ENCODE measurements at places on chromosomes 3 and 15.

DNA sequence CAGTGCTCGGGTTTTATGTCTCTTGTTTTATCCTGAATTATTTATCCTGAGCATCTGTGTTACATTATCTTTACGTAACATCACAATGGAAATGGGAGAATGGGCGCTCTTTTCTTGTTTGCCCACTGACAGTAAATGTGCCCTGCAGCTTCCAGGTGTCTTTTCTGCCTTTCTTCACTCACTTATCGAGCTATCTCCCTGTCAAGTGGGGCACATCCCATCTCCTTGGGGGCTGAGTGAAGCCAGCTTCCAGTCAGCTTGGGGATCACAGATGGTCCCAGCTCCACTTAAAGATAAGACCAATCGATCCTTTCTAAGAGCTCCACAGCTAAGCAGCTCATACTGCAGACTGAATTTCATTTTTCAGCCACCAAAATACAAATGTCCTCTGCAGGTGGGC is 125.8 kb downstream of the KBTBD8 start:
- DNase-seq = no peak

GRCh38 chr15:73902121-73903020 is 23.9 kb upstream of the LOXL1 start:
- DNase-seq = no peak

GRCh38 chr15:82108489-82109078 is 62.8 kb upstream of the MEX3B start:
- DNase-seq = no peak

- DNase-seq = peak; percentile 38
Observed at GRCh38 chr3:11549580-11550140, 94.1 kb downstream of the VGLL4 start.

DNA sequence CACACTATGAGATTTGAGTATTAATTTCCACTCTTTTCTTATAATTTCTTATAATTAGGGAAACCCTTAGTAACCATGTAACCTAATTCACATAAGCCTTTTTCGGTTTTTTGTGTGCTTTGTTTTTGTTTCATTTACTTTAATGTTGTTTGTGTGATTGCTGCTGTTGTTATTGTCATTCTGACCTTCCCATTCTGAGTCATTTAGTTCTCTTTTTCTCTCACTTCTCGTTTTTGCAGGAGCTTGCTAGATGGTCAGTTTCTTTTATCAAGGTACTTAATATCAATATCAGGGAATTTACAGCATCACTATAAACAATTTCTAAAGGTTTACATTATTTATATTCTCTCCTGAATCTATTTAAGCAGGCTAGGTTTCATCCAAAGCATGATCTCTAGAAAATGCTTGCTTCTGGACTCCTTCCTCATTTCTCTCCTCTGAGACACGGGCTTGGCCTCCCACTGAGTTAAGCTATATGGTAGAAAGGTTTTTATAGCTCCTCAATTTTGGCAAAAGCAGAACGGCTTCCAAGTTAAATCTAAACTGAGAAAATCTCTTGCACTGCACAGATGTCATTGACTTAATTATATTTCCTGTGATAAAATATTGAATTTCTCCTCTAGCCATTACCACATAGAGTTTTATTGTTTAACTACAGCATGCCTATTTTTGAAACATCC is 534.2 kb downstream of the NSUN3 start:
- no peak for DNase-seq

DNA sequence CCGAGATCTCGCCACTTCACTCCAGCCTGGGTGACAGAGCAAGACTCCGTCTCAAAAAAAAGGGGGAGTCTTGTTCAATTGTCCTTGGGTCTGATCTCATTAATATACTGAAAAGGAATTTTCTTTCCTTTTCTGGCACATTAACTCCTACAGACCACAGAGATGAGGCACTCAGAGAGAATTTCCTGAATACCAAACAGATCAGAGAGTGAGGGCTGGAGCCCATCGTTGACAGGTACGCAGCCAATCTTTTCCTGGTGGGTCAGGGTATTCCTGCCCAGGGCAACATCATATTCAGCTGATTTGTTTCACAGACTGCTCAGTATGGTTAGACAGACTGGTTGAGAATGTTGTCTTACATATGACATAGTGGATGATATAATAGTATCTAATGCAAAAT is 82.8 kb upstream of the TNFSF10 start:
- no peak for DNase-seq

DNA sequence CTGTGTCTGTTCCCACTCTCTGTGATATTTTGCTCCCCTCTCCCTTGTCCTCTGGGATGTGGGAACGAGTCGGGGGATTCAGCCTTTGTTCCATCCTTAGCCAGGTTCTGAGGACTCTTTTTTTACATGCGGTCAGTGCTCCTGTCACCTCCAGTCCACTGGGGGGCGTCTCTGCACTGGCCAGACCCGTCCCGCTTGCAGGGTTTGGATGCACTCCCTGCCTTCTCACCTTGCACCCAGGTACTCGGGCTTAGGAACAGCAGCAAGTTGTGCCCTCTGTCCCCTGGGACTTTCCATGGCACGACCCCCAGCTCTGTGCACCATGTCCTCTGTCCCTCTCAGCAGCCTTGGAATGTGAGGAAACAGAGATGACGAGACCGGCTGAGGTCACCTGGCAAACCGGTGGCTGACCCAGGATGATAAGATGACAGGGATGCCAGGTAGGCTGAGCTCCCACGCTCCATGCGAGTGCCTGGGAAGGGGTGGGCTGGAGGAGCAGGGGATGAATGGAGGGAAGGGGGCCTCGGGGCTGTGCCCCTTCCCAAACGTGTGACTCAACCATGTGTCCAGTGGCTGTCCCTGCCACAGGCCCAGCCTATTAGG is 27.3 kb upstream of the FGD5 start:
- peak; percentile 79 for DNase-seq

DNA sequence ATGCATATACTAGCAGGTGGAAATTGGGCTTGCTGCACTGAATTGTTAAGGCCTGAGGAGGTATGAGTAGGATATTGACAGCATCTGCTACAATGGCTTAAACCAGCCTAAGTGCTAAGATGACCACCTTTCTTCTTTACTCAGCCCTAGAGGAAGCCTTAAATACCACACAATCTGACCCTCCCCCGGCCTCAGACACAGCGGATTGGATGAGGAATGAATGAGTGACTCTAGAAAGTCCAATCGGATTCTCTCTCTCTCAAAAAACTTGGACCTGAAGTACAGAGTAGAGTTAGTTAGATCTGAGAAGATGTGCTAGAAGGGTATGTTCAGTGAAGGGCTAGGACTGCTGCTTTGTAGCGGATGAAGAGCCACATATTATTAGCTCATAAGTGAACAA is 39.9 kb upstream of the C3orf49 start:
- no peak for DNase-seq

DNA sequence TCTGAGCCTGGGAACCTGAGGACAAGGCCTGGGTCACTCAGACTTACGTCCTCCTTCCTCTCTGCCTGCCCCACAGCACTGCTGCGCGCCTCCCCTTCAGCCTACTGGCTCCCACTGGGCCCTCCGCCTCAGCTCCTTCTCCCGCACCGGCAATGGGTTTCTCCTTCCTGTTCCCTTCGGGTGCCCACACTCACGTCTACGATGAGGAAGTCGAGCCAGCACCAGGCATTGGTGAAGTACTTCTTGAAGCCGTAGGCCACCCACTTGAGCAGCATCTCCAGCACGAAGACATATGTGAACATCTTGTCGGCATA is 70.0 kb downstream of the EXOG start:
- peak; percentile 79 for DNase-seq

- no peak for DNase-seq
Observed at GRCh38 chr3:30448450-30449289, 157.7 kb upstream of the TGFBR2 start.

- no peak for DNase-seq
Observed at GRCh38 chr15:89171136-89172072, 50.0 kb downstream of the RLBP1 start.

GRCh38 chr3:13088028-13089006 is 15.1 kb upstream of the IQSEC1 start:
- no peak for DNase-seq

GRCh38 chr3:25084016-25084415 is 344.0 kb upstream of the RARB start:
- DNase-seq = no peak

DNA sequence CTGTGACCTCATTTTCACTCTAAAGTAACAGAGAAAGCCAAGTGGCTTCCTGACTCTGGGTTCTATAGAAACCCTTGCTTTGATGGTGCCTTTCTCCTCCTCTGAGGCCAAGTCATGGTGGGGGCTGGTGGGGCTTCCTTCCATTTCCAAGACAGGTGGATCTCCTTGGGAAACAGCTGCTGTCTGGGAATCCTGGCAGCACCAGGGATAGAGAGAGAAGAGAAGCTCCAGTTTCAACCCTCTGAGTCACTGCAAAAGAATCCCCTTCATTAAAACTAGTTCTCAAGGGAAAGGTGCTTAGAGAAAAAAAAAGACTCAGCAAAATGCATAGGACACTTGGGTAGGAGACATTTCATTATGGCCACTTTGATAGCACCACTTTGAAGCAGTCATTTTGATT is 614.4 kb downstream of the FHIT start:
- DNase-seq = no peak

DNA sequence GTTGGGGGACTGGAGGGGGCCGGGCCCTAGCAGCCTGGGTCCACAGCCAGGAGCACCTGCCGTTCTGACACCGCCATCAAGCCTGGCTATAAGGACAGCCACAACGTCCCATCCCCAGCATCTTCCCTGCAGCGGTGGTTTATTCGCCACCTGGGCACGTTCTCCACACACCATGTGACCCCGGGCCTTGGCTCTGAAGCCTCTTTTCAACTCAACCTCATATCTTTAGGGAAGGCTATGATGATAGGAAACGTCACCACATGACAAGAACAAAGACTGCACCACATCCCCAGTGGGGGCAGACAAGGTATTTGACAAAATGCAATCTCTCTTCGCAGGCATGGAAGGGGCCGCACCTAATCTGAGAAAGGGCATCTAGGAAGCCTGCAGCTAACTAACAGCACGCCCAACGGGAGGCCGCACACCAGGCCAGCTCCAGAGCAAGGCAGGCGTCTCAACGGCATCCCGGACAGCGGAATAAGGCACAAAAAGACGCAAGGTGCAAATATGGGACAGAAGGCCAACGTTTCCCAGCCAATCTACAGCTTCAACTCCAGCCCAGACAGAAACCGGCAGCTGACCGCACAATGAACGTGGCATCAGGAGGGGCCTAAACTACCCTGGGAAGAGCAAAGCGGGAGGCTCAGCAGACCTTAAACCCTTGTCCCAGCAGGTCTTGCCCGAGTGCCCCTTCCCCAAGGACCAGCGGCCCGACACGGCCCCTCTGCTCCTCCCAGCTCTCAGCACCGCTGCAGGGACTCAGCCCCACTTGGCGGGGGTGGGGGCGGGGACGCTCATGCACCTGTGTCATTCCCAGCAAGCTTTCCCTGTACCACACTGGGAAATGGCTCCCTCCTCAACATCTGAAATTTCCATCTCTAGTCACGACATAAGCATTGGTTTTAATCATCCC is 41.9 kb downstream of the NIPA2 start:
- no peak for DNase-seq

GRCh38 chr3:31166249-31166885 is 271.9 kb upstream of the GADL1 start:
- DNase-seq = no peak

GRCh38 chr3:18351823-18352744 is 73.1 kb downstream of the SATB1 start:
- DNase-seq = no peak

- DNase-seq = no peak
Observed at GRCh38 chr3:58522759-58523425, 14.1 kb downstream of the ACOX2 start.

- no peak for DNase-seq
Observed at GRCh38 chr3:134211797-134212196, 38.9 kb downstream of the RYK start.

DNA sequence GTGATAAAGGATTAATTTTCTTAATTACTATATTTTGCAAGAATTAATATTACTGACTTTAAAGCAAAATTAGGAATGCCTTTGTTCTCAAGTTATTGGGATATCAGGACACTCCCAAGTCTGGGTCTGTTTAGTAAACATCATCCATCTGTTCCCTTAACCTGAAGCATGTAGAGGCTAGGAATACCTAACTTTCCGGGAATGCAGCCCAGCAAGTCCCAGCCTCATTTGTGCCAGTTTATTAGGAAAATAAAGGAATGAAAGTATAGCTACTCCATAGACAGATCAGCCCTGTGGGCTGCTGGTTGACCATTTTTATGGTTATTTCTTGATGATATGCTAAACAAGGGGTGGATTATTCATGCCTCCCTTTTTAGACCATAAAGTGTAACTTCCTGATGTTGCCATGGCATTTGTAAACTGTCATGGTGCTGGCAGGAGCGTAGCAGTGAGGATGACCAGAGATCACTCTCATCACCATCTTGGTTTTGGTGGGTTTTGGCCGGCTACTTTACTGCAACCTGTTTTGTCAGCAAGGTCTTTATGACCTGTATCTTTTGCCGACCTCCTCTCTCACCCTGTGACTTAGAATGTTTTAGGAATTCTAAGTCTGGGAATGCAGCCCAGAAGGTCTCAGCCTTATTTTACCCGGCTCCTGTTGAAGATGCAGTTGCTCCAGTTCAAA is 540.2 kb downstream of the NAALADL2 start:
- DNase-seq = no peak

- DNase-seq = no peak
Observed at GRCh38 chr3:194800002-194800401, 114.3 kb downstream of the FAM43A start.

- no peak for DNase-seq
Observed at GRCh38 chr3:50275141-50275995, 3.5 kb upstream of the LSMEM2 start.

GRCh38 chr3:171345107-171345843 is 114.9 kb downstream of the TNIK start:
- DNase-seq = no peak

- peak; percentile 71 for DNase-seq
Observed at GRCh38 chr15:84981711-84982300, at the start of gene PDE8A. Gene PDE8A (plus strand): TSS chr15:84981856. CDS start chr15:84982163, 307 bp downstream.

- no peak for DNase-seq
Observed at GRCh38 chr15:65947041-65947440, 77.8 kb downstream of the RAB11A start.

DNA sequence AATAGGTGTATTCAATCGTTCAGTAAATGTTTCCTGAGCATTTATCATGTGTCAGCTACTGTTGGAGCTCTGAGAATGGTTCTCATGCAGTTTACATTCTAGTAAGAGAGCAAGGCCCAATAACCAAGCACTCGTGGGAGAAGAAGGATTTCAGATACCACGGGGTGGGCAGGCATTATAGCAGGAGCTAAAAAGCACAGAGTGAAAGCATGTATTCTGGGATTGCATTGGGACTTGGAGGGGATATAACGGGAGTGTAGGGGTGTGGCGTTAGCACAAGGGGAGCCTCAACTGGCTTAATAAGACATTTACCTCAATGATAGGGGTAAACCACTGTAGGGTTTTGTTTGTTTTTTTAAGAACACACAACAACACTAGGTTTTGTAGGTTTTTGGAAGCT is 1.6 kb upstream of the SIAH2 start:
- no peak for DNase-seq

GRCh38 chr3:139530717-139531116 is 8.8 kb downstream of the RBP1 start:
- DNase-seq = no peak
